ENCODE measurements at places on chromosomes 1 and 21. TPM values are rescaled to one million over a fixed set of nuclear protein-coding genes. Genes with fewer than 3 reads are reported as not detected.
A peak's percentile ranks its signal among the peaks of the same experiment; 100 is the strongest.

GRCh38 chr21:34935452-34935851, 113.7 kb downstream of the RUNX1 start:
- DNase-seq, result peak; percentile 46

GRCh38 chr1:158328426-158328825, 2.9 kb downstream of the CD1B start:
- DNase-seq, result no peak

DNA sequence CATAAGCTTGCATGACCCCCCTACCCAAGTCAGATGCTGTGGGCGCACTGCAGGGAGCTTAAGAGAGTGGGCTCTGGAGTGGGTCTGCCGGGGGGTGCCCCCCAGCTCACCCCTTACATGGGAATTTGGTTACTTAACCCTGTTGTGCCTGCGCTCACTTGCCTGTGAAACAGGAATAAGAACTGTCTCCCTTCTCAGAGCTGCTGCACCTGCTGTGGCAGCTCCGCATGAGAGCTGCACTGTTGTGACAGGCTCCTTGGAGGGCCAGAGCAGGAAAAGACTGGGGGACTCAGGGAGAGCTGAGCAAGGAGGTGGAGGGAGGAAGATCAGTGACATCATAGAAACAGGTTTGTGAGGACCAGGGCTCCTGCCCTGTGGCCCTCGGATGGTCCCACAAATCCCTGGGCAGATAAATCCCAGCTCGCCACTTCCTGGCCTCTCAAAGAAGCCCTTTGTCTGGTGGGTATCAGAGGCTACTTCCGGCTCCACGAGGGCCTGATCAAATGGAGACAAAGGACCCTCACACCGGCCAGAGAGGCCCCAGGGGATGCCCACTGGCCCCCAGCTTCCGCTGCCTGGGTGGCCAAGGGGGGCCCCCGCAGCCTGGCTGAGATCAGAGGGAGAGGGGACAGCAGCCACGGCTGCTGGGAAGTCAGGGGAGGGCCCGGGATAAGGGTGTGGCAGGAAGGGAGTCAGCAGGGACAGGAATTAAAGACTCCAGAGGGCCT, 28.9 kb upstream of the LAPTM5 start:
- no peak for DNase-seq

- DNase-seq, result peak; percentile 17
Observed at GRCh38 chr1:62530516-62531154, 66.7 kb upstream of the ANGPTL3 start.

GRCh38 chr1:23594927-23595353, 35.6 kb upstream of the ID3 start:
- no peak for DNase-seq

DNA sequence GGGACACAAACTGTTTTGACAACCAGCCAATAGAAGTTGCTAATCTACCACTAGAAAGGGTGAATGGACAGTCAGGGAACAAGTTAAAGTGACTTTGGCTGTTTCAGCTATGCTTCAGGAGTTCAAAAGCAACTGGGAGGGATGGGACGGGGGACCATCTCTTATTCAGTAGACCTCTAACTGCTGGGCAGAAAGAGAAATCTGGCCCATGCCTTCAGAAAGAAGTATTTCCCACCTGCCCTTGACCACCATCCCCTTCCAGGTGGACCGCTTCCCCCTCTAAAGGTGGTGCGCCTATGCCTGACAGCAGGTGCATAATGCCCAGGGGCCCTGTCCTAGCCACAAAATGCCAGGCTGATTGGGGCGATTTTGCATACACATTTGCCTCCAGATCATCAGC, 5.2 kb downstream of the ITPKB start:
- no peak for DNase-seq

- DNase-seq, result no peak
Observed at GRCh38 chr1:200625381-200625824, 4.9 kb upstream of the KIF14 start.

- no peak for DNase-seq
Observed at GRCh38 chr1:1986451-1987141, 17.0 kb downstream of the CFAP74 start.

DNA sequence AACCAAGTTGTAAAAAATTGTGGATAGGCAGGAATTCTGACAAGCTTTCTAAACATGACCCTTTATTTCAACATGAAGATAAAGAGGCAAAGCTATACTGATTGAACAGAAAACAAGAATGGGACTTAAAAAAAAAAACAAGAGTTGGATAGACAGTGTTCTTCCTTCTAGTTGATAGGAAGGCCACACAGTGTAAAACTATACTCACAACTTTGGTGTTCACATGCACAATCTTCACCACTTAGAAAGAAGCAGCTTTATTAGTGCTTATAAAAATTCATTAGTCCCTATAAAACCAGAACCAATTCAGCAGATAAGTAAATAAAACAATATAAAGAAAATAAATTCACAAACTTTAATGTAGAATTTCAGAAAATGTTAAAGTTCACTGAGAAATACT, 101.8 kb downstream of the AKT3 start:
- no peak for DNase-seq

DNA sequence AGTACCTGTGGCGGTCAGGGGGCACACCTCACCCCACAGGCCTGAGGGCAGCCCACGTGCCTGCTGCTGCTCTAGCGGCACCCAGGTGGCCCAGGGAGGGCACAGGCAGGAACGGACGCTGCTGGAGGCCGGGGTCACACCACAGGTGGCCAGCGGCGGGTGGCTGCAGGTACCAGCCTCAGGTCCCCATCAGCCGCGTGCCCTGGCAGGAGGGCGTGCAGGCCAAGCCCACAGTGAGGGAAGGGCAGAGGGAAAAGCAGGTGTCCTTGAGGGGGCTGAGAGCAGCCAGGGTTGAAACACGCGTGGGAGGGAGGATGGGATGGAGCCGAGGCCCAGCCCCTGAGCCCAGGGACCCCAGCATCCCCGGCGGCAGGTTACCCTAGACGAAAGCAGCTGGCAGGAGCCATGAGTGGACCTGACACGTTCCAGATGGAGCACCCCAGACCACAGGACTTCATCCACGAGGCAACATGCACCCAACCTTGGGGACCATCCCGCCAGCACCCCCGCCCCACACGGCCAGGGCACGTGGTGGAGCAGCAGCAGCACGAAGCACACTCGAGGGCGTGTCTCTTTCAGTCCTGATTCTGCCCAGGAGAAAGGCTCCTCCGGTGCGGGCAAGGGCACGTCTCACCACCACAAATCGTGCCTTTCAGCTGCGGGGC, 3.7 kb downstream of the SLC19A1 start:
- DNase-seq, result no peak

DNA sequence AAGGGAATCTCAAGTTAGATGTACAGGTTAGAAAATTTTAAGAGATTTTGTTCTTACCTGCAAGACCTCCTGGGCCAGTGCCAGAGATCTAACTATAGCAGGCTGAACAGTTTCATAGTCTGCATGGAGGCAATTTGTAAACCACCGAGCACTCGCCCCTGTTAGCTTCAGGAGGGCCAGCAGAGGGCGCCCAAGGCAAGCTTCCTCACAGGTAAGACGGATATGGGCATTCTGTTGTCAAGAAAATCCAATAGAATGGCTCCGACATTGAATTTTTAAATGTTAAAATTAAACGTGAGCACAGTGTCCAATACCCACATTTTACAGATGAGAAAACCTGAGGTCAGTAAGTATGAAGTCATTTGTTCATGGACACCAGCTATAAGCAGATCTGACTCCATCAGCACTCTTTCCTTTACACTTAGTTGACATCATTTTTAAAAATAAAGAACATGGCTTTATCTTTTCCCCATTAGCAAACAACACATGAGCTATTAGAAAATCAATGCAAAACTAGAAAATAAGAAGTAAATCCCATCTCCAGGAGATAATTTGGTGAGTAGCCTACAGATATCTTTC, 2.2 kb downstream of the REG4 start:
- DNase-seq, result peak; percentile 85

GRCh38 chr1:166855558-166855957, 16.3 kb downstream of the POGK start:
- no peak for DNase-seq

GRCh38 chr21:32516756-32517649, 68.3 kb downstream of the TCP10L start:
- no peak for DNase-seq

- DNase-seq, result no peak
Observed at GRCh38 chr1:24168245-24168644, 18.8 kb downstream of the IFNLR1 start.

Gene ATP1A2
- total RNA-seq, result not detected

Gene SMIM1
- total RNA-seq, result 1.5 TPM

Gene C1orf94
- total RNA-seq, result not detected

Gene ZNF593OS
- not detected for total RNA-seq

Gene RRP1B
- 78.5 TPM for total RNA-seq
